Ascending aorta (tissue), 2 donors: ENCODE measurements at places on chromosomes 1 and 21. TPM values are rescaled to one million over a fixed set of nuclear protein-coding genes. Genes with fewer than 3 reads are reported as not detected.
A peak's percentile ranks its signal among the peaks of the same experiment; 100 is the strongest.

The KRTAP20-2 gene
- not detected for total RNA-seq

The TSSK3 gene
- total RNA-seq = 4.8 TPM

- no peaks in the 10 kb centered on the region for H3K36me3 ChIP-seq
- no peak overlapping the region for H3K27ac ChIP-seq
- H3K27me3 ChIP-seq = no peaks in the 10 kb centered on the region
- no peak overlapping the region for H3K4me3 ChIP-seq
These were observed 169.9 kb downstream of the KCNT2 start for GRCh38 chr1:196438329-196438728.

DNA sequence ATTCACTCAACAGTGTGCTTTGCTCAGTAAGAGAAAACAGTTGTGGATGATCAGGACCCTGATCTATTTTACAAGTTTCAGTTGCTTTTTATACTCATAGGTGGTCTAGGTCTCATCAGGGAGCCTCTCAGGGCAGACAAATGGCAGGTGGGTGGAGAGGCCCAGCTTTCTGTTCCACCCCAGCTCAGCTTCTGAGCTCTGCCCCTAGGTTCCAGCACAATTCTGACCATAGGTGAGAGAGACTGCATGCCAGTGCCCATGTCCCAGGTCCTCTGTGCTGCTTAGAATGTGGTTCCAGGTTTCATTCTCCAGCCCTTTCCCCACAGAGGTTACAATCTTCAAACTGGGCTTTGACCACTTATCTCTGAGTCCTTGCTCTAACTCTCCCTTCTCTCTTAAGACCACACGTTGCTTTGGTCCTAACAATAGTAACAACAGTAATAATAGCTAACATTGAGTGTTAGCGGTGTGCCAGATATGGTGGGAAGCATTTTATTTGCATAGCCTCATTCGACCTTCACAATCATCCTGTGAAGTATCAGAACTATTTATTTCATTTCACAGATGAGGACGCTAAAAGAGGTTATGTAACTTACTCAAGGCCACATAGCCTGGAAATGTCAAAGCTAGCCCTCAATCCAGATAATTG, 19.6 kb upstream of the DUSP10 start:
- no peak overlapping the region for H3K4me3 ChIP-seq
- no peak for DNase-seq
- H3K4me1 ChIP-seq = no peaks in the 10 kb centered on the region
- H3K27ac ChIP-seq = no peak overlapping the region
- no peaks in the 10 kb centered on the region for H3K36me3 ChIP-seq

DNA sequence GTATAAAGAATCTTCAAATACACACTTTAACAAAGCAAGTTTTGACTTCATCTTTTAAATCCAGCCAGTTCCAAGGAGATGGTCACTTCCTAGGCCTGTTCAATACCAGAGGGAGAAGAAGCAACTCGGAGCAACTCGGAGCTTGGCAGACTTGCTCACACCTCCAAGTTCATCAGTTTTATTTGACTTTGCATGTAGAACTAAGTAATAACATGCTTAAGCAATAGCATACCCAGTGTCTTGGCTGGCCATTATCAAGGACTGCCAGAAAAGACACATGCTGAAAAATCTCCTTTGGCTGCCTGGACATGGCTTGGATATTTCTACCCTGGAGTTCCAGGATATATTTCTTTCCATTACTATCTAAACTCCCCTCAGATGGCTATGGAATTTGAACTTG, 52.6 kb downstream of the GNG12 start:
- no peak overlapping the region for H3K4me3 ChIP-seq
- no peaks in the 10 kb centered on the region for H3K27me3 ChIP-seq
- no peaks in the 10 kb centered on the region for H3K4me1 ChIP-seq
- peak overlapping the region; percentile 52 for H3K27ac ChIP-seq
